Neural progenitor cell (in vitro differentiated cells): ENCODE measurements at places on chromosomes 16 and 17. TPM values are rescaled to one million over a fixed set of nuclear protein-coding genes. Genes with fewer than 3 reads are reported as not detected.

C16orf95 gene
- 4.8 and 6.7 TPM in 2 replicates for total RNA-seq

SOCS7 gene
- total RNA-seq = 17.8 and 27.0 TPM in 2 replicates

MYCBPAP gene
- total RNA-seq = 3.5 and 3.8 TPM in 2 replicates

ITGA2B gene
- 4.7 and 8.0 TPM in 2 replicates for total RNA-seq

CCL3 gene
- total RNA-seq = not detected in 2 replicates

CDH8 gene
- total RNA-seq = 23.7 and 31.4 TPM in 2 replicates

CCL7 gene
- total RNA-seq = not detected in 2 replicates

DNA sequence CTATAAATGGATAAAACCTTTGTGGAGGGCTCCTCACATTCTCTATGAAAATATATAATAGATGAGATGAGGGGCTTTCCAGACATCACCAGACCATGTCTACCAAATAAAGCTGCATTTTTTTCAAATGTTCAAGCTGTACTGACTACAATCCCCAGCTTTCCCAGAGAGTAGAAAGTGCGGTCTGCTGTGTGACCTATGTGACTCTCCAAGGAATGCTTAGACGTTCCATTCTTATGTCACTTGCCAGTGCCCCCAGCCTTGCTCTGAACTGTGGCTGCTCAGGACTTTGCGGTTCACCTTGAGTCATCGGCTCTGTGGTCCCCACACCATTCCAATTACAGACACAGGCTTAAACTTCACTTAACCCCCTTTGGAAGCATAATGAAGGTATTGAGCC is 47.8 kb upstream of the SCNN1B start:
- peak; percentile 12 for DNase-seq

DNA sequence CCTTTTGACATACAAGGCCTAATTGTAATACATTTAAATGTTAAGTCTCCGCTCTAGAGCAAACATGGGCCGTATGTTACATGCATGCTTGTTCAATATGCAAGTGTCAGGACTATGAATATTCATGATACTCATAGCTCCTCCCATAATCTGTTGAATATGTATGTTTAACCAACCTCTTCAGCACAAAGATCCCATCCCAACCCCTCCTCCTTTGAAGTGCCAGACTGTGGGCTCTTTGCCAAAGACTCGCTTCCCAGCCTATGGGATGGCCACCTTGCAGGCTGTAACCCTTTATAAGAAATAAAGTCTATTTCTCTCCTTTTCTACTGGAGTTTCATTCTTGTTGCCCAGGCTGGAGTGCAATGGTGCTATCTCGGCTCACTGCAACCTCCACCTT is 156.2 kb downstream of the ABCC12 start:
- DNase-seq = no peak

DNA sequence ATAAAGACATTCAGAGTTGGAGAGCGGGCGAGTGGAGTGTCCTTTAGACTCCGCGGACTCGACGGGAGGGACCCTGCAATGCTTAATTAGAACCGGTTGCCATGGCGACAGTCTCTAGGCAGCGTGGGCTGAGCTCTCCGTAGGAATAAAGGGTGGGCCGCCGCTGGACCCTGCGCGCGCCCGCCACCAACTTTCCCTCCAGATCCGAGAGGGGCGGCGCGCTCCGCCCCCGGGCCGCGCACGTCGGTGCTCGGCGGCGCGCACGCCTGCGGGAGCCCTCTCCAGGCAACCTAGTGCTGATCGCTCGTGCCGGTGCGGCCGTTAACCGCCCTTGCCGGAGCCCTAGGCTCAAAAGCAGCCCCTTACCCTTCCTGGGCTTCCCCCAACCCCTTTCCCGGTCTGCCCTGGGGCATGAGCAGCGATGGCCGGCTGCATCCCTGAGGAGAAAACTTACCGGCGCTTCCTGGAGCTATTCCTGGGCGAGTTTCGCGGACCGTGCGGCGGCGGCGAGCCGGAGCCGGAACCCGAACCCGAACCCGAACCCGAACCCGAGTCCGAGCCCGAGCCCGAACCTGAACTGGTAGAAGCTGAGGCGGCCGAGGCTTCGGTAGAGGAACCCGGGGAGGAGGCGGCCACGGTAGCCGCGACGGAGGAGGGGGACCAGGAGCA is at the start of gene PPM1E:
PPM1E (plus strand) TSS at position 278 of the 669 bp plus-strand sequence.
- peak; percentile 99 for DNase-seq

GRCh38 chr16:22239131-22239805 is 33.2 kb downstream of the EEF2K start:
- DNase-seq = no peak

- DNase-seq = no peak
Measured at GRCh38 chr16:88697831-88698615, 8.2 kb downstream of the RNF166 start.

GRCh38 chr17:56653877-56654276 is 60.4 kb downstream of the NOG start:
- DNase-seq = peak; percentile 82

- no peak for DNase-seq
Measured at GRCh38 chr17:76679239-76679638, 31.5 kb downstream of the MXRA7 start.

DNA sequence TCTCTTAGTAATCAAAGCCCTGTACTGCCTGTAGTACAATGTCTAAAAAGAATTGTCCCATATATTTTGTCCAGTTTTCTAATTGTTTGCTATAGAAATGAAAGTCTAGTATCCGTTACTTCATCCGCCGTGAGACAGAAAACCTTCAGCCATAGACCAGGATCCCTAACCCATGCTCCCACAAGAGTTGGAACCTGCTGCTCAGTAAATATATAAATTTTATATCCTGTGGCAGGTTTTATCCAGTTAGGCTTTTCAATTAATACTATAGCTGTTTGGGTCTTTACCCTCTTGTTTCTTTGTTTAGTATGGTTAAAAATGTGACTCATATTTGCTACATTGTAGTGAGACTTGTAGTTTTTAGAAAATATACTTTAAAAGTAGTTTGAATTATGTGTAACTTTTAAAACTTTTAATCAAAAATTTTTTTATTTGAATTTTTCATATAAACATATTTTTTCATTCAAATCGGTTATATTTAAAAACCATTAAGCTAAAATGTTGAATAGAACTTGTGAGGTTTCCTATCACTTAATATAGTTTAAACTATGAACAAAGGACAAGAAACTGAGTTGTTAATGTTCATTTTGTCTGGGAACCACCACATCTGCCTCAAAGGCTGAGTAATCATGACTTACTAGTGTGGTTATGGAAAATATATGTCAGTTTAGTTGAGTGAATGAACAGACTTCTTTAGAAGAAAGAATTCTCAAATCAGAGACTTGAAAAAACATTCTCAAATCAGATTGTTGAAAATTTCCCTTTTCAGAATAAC is 54.8 kb downstream of the VMP1 start:
- no peak for DNase-seq

GRCh38 chr16:86618431-86619238 is 40.3 kb downstream of the FOXL1 start:
- DNase-seq = no peak

DNA sequence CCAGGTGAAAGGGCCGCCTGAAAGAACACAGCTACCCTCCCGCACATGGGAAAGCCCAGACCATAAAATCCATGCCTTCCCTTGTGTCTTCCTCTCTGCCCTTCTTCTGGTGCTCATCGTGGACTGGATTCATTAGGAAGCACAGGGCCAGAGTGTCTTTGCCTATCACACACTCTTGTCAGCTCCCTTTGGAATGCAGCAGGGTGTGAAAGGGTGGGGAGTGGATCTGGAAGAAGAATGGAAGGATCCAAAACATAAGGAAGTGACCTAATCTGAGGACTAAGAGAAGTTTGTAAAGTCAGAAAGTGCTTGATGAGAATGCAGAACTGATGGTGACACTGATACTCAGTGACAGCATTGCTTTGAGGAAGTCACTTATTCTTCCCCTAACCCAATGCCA is 1147.3 kb upstream of the GOT2 start:
- peak; percentile 7 for DNase-seq

DNA sequence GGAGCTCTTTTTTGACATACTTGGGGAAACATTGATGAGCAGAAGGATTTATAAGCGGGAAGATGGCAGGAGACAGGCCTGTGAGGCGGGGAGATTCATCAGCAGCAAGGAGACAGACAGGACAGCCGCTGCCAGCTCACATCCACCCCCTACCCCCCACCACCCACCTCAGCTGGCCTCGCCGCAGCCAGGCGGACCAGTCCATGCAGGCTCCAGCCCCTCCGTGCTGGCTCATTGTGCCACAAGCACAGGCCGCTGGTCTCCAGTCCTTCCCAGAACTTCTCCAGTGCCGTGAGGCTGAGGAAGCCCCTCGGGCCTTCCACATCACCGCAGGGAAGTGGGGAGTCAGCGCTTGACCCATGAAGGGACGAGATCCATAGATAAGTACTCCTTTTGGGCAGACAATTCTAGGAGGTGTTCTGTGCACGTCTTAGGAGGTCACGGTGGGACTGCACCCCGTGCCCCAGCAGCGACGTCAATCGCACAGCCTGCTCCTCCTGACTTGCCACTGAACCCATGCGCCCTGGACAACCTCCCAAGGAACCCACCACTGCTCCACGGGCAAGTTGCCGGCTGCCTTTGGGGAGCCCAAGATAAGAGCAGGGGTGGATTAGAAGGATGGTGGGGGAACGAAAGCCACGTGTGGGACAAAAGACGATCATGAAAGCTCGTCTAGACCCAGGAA is 323.6 kb downstream of the C16orf95 start:
- no peak for DNase-seq

- DNase-seq = peak; percentile 74
Measured at GRCh38 chr16:72072514-72073342, 9.7 kb downstream of the HPR start.

GRCh38 chr17:51430591-51430990 is 170.2 kb downstream of the UTP18 start:
- DNase-seq = no peak

DNA sequence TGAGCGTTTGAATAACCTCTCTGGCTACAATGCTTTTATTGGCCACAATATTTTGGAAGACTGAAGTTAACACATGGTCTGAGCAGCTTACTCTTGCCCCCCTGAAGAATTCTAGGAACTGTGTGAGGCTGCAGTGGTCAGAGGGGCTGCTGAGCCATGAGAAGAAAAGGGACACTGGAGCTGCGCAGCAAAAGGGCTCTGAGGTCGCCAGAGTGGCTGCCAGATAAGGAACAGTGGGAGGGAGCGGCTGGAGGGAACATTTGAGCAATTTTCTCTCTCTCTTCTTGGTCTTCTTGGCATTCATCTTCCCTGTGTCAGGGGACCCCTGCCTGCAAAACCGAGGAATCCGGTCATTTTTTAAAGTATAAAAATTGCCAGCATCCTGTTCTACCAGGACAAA is 66.1 kb downstream of the CPPED1 start:
- no peak for DNase-seq

DNA sequence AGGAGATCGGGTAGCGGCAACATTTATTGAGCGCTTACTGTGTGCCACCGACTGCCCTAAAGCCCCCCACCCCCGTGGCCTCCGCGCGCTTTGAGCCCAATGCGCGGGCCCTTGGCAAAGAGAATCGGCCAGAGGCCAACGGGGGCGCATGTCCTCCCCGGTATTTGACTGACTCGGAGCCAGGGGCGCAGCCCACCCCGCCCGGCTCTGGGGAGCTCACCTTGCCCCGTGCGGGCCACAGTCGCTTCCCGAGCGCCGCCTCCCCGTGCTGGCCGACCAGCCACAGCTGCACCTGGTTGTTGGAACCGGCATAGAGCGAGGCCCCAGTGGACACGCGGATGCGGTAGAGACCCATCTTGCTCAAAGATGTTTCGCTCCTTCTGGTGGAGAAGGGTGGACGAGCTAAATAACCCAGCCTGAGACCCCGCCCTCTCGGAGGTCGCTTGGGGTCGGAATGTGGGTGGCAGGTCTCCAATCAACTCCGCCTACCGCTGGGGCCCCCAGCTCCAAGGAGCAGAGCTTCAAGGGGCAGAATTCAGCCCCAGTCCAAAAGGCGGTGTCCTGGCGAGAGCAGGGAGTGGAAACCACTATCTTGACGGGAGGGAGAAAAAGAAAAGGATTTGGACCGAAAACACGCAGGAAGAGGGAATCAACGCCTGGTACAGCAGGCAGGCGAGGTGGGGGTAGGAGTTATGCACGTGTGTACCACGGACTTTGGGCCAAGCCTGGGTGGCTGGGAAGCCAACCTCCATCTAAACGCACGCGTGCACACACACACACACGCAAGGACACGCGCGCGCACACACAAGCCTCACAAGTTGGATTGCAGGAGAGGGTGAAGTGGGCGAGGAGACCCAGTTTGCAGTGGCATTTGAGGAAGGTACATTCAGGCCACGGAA is at the start of gene ALOX15:
ALOX15 (minus strand) TSS at position 382 of the 899 bp plus-strand sequence; CDS start at position 355, 27 bp downstream.
- DNase-seq = peak; percentile 62

- peak; percentile 15 for DNase-seq
Measured at GRCh38 chr17:13510062-13510461, 91.7 kb downstream of the HS3ST3A1 start.

DNA sequence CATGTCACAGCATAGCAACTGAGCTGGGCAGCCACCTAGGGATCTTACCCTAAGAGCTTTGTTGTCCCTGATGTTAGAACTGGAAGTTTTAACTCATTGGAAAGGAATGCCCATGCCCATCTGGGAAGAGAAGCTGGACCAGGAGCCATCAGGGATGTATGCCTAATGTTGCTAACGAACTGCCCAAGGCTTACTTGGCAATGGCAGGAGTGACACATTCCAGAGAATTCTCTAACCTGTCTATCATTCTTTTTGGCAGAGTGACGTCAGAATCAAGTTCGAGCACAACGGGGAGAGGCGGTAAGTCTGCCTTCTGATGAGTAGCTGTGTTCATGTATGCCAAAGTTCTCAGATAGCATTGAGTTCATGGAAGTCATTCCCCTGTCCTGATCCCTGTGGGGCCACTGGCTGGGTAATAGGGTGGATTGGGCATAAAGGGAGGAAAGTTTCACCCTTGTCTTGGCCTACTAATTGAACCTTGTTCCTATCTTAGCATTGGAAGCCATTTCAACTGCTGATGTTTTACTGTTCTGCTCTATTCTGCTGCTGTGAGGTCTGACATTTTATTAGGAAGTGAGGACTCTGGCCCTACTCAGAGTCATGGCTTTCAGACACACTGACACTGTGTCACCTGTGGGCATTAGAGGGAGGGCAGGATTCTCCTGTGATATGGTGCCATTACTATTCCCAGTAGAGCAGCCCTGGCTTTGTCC is 23.7 kb downstream of the MAP3K3 start:
- DNase-seq = no peak

DNA sequence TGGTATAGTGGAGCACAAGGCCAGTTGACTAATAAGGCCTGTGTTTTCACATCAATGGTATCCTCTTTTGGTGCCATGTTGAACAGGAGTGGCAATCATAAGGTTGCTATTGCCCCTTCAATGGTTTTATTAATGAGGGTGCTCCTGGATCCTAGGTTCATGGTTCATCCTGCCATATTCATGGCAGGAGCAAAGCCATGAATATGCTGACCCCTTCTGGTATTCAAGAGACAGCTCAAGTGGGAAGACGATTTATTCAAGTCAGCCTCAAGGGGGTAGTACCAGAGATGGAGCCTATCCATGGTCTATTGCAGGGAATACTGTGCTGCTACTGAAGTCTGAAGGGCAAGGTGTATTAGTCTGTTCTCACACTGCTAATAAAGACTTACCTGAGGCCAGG is 2.6 kb downstream of the ABCA9 start:
- DNase-seq = peak; percentile 14
